Stimulated activated CD4-positive, alpha-beta T cell treated with anti-CD3 and anti-CD28 coated beads, Interleukin-1b, Interleukin-23, amount 100 ng/mL, for 1 hour (primary cell): ENCODE measurements at places on chromosomes 16 and 17.

GRCh38 chr17:35819455-35819854, 10.2 kb downstream of the TAF15 start:
- DNase-seq = no peak

GRCh38 chr17:27756467-27757371, 43.6 kb downstream of the NOS2 start:
- DNase-seq = peak; percentile 34

GRCh38 chr17:51427856-51428255, 167.5 kb downstream of the UTP18 start:
- peak; percentile 30 for DNase-seq

DNA sequence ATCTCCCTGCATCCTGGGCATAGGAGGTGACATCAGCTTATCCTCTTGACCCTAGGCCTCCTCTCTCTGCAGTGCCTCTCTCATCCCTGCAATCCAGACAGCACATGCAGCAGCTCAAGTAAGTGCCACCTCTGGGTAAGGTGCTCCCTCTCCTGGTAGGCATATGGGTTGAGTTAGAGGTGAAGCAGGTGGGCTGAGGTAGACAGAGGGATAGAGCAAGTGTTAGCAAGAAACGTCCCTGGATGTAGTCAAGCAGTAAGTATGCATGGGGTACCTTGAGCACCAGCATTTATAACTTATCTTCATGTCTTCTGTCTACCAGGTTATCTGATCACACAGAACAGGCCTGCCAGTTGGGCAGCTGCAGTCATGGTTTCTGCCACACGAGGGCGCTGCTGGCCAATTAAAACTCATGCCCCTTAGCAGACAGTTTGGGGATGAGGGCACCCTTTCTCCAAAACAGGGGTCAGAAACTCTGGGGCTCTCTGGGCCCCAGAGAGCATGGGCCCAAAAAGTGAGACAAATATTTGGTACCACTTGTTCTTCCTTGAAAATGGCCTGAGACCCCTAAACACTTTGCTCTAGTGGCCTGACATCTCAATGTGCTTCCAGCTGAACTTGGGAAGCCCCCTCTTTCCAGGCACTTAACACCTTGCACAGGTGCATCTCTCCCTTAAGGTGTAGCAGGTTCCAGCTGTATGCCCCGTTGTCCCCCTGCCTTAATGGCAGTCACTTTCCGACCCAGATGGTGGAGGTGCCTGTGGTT, 59.8 kb downstream of the NEUROD2 start:
- DNase-seq = peak; percentile 38

DNA sequence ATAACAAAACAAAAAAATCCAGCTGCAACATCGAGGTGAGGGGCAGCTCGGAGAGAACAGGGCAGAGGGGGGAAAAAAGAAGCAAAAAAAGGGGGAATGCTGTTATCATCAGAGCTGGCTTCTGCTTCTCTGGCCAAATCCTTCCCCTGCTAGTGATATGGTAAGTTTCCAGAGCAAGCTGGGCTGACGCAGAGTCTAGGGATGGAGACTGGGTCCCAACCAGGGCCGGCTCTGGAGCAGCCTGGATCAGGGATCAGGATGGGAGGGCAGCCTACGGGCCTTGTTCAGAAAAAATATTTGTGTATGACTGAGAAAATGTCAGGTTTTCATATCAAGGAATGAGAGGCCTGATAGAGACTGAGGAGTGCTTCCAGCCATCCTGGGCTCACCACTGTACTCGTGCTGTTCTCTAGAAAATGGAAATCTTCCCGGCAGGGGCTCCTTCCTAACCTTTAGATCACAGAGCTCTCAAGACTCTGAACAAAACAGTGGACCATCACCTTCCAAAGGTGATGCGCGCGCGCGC, 726 bp upstream of the C1QTNF1 start:
- no peak for DNase-seq

DNA sequence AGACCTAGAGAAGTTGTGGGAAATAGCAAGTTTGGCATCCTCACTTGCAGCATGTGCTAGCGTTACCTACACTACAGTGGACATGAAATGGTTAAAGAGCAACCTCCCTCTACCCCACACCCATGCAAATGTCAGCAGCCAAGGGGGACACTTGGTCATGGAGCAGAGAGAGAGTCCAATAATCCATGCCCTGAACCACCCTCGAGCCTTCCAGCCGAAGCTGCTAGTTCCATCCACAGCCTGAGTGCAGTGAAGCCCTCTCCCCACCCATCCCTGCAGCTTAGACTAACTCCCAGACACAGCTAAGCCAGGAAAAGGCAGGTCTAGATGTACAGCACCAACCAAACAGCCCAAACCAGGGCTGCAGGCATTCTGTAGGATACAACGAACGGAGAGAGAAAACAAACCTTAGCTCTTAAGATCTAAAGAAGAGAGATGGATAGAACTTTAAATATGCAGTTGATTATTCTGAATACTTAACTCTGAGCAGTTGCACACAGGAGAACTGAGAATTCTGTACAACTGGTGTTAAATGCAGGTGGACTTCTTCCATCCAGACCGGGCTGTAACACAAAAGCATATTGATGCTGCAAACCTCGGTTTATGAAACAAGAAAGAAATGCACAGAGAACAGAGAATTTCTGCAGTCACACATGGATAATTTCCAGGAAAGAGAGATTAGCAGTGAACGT, 93.8 kb downstream of the SALL1 start:
- no peak for DNase-seq

GRCh38 chr16:8605554-8605953, 15.2 kb upstream of the TMEM114 start:
- DNase-seq = no peak

DNA sequence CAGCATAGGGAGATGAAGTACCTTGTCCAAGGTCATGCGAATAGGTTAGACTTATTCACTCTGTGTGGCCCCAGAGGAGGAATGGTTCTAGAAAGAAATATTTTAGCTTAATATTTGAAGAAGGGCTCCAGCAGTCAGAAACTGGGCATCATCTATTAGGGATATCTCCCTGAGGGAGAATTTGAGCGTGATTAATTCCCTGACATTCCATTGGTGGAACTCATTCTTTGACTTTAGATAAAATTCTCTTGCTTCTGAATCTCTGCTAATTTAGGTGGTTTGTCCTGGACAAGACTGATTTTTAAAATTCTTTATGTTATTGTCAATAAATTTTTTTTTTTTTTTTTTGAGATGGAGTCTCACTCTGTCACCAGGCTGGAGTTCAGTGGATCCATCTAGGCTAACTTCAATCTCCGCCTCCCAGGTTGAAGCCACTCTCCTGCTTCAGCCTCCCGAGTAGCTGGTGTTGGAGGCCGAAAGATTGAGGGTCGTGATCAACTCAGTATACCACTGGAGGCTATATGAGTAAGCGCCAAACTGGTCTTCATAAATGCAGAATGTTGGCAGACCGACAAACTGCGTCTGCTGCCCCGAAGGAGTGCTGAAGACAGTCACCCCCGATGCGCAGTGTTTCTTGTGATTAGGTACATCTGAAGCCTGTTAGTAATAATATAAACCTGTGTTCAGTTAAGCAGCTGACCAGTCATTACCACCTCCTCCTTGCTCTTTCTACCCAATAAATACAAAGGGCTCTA, 267.9 kb upstream of the HSBP1 start:
- no peak for DNase-seq

GRCh38 chr17:66517336-66518009, 215.1 kb downstream of the PRKCA start:
- no peak for DNase-seq

DNA sequence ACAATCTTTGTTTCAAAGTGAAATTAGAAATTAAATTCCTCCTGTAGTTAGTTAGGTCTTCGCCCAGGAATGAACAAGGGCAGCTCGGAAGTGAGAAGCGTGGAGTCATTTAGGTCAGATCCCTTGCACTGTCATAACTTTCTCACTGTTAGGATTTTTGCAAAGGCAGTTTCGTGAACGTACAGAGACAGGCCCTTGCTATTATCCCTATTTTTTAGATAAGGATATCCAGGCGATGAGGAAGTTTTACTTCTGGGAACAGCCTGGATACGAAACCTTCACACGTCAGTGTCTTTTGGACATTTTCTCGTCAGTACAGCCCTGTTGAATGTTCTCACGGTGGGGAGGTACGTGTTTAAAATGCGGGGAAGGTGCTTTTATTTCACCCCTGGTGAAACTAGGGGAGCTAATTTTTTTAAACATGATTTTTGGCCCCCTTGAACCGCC, 318 bp upstream of the RBL2 start:
- no peak for DNase-seq
